ENCODE measurements at places on chromosomes 12 and 14.

GRCh38 chr12:92764831-92765230 lies 62.0 kb downstream of the PLEKHG7 start:
- no peak for DNase-seq

DNA sequence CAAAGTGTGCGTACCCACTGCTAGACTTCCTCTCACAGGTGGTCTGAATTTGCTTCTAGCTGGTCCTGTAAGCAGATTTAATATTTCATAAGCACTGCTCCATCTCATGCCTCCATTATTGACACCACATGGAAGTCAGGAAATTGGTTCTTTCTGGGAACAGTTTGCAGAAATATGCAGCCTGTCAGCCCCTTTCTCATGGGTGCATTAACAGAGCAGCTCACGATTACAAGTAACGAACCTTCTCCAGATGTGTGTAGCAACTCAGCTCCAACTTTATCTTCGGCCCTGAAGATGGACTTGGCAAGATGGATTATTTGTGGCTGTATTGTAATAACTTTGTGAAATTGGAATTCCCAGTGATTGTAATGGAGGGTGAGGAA lies 214.5 kb upstream of the DDHD1 start:
- DNase-seq = no peak

- DNase-seq = no peak
Observed at GRCh38 chr14:101007004-101007614, 103.6 kb upstream of the RTL1 start.

DNA sequence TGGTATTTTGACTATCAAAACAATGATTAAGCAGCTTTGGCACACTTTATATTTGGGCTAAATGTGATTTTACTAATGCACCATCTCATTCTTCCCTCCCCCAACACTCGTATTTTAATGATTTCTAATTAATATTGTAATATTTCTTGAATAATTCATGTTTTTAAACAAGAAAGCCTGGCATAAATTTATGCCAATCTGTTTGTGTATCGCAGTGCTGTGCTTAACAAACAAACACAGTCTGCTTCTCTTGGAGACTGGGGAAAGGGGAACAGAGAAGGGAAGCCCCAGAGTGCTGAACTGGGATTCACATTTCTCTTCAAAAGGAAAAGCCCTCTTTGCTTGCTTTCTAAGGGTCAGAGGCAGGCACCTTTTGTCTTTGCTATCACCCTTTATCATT lies 496.9 kb upstream of the STXBP6 start:
- DNase-seq = no peak

DNA sequence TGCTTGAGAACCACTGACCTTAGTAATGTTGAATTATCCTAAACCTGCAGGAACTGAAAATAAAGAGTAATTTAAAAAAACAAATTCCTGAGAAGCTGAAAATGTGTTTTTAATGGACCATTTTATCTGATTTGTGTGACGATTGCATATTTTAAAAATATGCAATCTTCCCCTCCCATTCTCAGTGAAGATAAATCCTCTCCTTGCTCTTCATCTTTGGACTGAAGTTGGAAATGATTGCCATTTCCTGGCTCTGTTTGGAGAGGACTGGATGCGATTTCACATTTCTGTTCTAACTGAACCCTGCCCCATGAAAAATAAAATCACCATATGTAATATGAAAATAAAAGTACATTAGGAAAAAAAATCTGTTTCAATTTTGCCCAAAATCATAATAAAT lies 216.3 kb downstream of the SLC6A15 start:
- no peak for DNase-seq

- DNase-seq = no peak
Observed at GRCh38 chr14:65585216-65585615, 172.7 kb downstream of the FUT8 start.

GRCh38 chr14:56494167-56494566 lies 85.4 kb upstream of the TMEM260 start:
- no peak for DNase-seq

GRCh38 chr12:26473291-26473690 lies 277.9 kb downstream of the SSPN start:
- no peak for DNase-seq

- DNase-seq = no peak
Observed at GRCh38 chr14:26606729-26607312, 9.0 kb upstream of the NOVA1 start.

GRCh38 chr12:42468921-42469320 lies 120.6 kb downstream of the PRICKLE1 start:
- DNase-seq = no peak

DNA sequence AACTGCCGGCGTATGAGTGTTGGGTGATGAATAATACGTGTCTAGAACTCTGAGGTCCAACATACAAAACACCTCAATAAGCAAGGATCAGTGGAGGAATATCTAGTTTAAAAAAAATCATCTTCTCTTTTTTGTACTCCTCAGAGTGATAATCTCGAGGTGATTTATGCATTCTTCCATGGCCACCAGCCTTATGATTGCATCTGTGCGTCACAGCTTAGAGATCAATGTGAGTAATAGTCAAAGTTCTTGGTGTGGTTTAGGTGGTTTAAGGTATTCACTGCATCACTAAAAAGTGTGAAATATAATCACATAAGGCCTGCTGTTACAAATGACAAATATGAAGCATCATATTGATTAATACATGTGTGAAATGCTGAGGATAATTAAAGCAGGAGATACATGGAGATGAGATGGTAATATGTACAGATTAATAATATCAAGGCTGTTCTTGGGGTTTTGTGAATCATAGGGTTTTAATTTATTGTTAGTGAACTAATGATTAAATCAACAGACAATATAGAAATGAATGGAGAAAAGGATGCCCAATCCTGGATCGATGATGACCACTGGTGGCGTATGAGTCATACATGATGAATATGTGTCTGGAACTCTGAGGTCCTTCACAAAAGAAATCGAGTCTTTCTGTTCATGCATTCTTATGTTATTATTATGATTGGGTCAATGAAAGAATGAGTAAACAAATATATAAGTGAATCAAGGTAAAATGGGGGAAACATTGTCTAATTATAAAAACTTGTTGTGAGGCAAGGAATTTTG lies 68.8 kb upstream of the RTL1 start:
- no peak for DNase-seq

GRCh38 chr12:89345830-89346740 lies 6.2 kb downstream of the DUSP6 start:
- DNase-seq = no peak

Data from activated naive CD4-positive, alpha-beta T cell treated with anti-CD3 and anti-CD28 coated beads, Interleukin-2, amount 50 U/mL, for 16 hours (primary cell).